ENCODE measurements at places on chromosomes 11 and 22.

GRCh38 chr11:59520741-59521140 is 9.4 kb downstream of the OR4D9 start:
- H3K4me3 ChIP-seq, result no peak overlapping the region
- no peaks in the 10 kb centered on the region for H3K4me1 ChIP-seq
- H3K36me3 ChIP-seq, result no peaks in the 10 kb centered on the region
- H3K27me3 ChIP-seq, result no peaks in the 10 kb centered on the region
- DNase-seq, result no peak
- no peak overlapping the region for H3K27ac ChIP-seq

- peak; percentile 83 for DNase-seq
- no peak overlapping the region for H3K4me3 ChIP-seq
- H3K4me1 ChIP-seq, result peaks cover 16% of the 10 kb centered on the region
- peak overlapping the region; percentile 2 for H3K27ac ChIP-seq
These were observed 566.4 kb downstream of the METTL15 start for GRCh38 chr11:28674433-28675103.

DNA sequence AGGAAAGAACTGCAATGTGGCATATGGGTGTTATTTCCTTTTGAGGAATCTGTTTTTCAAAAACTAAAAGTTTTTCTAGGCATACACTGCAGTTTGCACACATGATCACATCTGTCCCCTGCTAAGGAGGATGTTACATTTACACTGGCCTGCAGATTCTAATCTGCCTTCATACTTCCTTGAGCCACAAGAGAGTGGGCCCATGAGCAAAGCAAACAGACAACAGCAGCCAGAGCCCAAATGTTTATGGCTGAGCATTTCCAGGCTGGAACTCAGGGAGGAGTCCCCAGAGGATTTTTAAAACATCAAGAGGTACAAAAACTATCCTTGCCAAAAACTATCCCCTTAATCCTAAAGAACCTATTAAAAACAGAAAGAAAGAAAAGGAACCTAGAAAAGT is 117.2 kb upstream of the MTNR1B start:
- no peaks in the 10 kb centered on the region for H3K36me3 ChIP-seq
- H3K4me1 ChIP-seq, result peaks cover 16% of the 10 kb centered on the region
- no peaks in the 10 kb centered on the region for H3K27me3 ChIP-seq
- DNase-seq, result no peak

- H3K27ac ChIP-seq, result no peak overlapping the region
- DNase-seq, result no peak
- no peak overlapping the region for H3K4me3 ChIP-seq
- H3K4me1 ChIP-seq, result no peaks in the 10 kb centered on the region
- no peaks in the 10 kb centered on the region for H3K27me3 ChIP-seq
These were observed 1.4 kb downstream of the GSTT4 start for GRCh38 chr22:24003887-24004286.

GRCh38 chr22:48753381-48753730 is 1074.3 kb downstream of the BRD1 start:
- H3K27me3 ChIP-seq, result no peaks in the 10 kb centered on the region
- no peak overlapping the region for H3K27ac ChIP-seq
- H3K4me1 ChIP-seq, result no peaks in the 10 kb centered on the region

- H3K4me3 ChIP-seq, result no peak overlapping the region
- H3K27ac ChIP-seq, result no peak overlapping the region
- no peak for DNase-seq
- no peaks in the 10 kb centered on the region for H3K4me1 ChIP-seq
These were observed 89.5 kb upstream of the HTATIP2 start for GRCh38 chr11:20274031-20274430.

DNA sequence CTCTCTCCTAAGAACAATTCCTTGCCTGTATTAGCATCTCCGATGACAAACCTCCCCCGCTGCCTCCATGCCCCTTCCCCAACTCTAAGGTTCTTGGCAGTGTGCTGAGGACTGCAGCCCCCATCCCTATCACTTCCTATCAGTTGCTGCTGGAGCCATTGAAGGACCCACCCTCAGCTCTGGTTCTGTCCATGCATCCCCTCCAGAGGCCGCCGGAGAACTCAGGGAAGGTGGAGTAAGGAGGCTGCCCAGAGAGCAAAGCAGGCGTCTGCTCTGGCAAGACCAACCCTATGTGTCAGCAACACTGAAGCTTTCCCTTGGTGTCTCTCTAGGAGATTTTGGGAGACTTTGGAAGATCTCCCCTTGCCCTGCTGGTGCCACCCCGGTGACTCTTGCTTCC is 1139.5 kb downstream of the TBC1D22A start:
- H3K27ac ChIP-seq, result no peak overlapping the region
- no peaks in the 10 kb centered on the region for H3K36me3 ChIP-seq
- H3K4me3 ChIP-seq, result no peak overlapping the region
- no peak for DNase-seq
- H3K27me3 ChIP-seq, result no peaks in the 10 kb centered on the region

DNA sequence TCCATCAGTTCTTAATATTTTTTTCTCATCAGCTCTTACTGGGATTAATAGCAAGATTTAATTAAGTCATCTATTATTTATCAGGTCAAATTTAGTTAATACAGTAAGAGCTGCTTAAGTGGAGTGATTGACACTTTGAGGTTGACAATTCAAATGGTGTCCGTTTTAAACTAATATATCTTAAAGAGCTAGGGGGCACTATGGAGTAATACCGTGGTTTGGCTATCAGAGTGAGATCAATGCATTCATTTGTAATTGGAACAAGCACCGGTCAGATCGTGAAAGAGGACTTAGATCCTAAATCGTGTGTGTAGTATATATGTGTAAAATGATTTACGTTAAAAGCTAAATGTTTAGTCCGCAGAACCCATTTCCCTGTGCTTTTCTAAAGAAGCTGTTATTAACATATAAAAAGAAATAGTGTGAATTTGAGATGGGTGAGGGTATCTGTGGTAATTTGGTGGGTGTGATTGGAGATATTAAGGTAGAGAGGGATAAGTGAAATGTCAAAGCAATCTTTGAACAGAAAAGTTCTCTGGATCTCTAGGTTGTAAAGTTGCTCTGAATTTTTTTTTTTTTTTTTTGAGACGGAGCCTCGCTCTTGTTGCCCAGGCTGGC is 2.3 kb downstream of the SIK2 start:
- H3K4me3 ChIP-seq, result peak overlapping the region; percentile 75
- no peaks in the 10 kb centered on the region for H3K36me3 ChIP-seq
- peaks cover 39% of the 10 kb centered on the region for H3K4me1 ChIP-seq
- peak; percentile 84 for DNase-seq
- no peaks in the 10 kb centered on the region for H3K27me3 ChIP-seq

- no peak overlapping the region for H3K4me3 ChIP-seq
- H3K27ac ChIP-seq, result no peak overlapping the region
- peaks cover 10% of the 10 kb centered on the region for H3K4me1 ChIP-seq
These were observed 111.3 kb upstream of the OR4B1 start for GRCh38 chr11:48105096-48105990.

- H3K27me3 ChIP-seq, result no peaks in the 10 kb centered on the region
- H3K27ac ChIP-seq, result no peak overlapping the region
- no peak overlapping the region for H3K4me3 ChIP-seq
- H3K36me3 ChIP-seq, result no peaks in the 10 kb centered on the region
- no peaks in the 10 kb centered on the region for H3K4me1 ChIP-seq
These were observed 142.1 kb upstream of the B3GAT1 start for GRCh38 chr11:134554106-134554505.
